Activated T-cell treated with anti-CD3 and anti-CD28 coated beads for 4 hours (primary cell): ENCODE measurements at places on chromosomes 2 and 18.

DNA sequence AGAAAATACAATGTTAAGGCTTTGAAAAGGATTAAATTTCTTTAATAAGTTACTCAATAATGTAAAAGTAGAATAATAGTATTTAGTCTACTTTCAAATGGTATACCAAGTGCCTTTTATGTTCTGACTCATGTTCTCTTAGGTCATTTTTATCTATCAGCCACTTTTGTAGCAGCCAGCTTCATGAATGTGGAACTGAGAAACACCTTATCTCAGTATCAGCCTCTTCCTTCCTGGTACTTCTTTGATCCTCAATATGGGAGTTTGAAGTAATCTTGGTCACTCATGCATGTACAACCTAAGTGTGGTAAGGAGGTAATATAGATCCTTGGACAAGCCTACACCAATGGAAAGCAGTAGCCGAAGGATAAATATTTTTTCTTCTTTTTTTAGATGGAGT lies 180.4 kb upstream of the NRXN1 start:
- no peak for DNase-seq

GRCh38 chr2:60939622-60940021 lies 58.2 kb downstream of the REL start:
- DNase-seq: no peak

DNA sequence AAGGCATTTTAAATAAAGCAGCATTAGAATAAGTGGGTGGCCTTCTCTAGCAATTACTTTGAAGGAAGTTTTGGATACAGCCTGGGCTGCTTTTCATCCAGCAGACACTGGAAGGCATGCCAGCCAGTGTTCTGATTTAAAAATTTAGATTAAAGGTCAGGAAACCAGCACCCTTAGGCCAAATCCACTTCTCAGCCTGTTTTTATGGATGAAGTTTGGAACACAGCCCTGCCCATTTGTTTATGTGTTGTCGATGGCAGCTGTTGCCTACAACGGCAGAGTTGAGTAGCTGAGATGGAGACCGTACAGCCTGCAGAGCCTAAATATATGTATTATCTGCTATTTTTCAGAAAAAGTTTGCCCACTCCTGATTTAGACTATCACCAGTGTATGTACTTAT lies 313.6 kb upstream of the ACVR2A start:
- no peak for DNase-seq

DNA sequence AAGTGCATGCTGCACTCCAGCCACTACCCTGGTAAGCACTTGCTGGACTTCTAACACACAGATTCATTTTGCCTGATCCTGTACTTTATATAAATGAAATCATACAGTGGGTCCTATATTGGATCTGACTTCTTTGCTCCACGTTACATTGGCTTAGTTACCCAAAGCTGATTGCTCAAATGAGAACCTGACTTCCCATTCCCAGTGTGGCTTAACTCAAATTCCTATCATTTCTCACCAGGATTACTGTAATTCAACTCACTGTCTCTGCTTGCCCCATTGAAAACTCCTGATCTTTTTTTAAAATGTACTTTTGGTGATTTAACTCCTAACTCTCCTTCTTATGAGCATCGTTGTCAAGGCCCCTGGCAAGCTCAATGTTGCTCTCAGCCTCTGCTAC lies 1.4 kb downstream of the RSAD2 start:
- DNase-seq: no peak

GRCh38 chr2:14232217-14232616 lies 400.3 kb upstream of the LRATD1 start:
- no peak for DNase-seq

GRCh38 chr2:186503827-186504606 lies 18.0 kb downstream of the ZC3H15 start:
- no peak for DNase-seq

DNA sequence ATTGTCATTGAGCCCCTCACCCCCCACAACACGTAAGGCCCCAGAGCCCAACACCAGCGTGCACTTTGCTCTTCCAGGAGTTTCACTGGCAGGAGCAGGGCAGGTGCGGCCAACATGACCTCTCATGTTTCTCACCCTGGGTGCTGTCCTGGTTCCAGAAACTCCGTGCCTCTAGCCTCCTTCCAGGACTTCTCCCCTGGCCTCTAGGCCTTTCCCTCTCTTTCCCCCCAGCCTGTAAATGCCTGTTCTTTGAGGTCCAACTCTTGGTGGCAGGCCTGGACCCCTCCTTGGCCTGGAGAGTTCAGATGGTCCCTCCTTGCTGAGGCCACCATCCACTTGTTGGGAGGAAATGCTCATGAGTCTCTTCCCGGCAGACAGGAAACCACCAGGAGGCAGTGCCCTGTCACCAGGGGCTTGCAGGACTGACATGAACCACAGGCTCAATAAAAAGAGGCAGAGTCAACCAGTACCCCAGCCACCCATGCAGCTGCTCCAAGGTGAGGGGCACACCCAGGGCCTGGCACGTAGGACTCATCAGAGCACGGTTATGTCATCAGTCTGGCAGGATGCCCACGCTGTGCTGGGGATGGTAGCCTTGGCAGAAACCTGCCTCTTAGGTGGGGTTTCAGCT lies 1.5 kb downstream of the MALL start:
- no peak for DNase-seq

DNA sequence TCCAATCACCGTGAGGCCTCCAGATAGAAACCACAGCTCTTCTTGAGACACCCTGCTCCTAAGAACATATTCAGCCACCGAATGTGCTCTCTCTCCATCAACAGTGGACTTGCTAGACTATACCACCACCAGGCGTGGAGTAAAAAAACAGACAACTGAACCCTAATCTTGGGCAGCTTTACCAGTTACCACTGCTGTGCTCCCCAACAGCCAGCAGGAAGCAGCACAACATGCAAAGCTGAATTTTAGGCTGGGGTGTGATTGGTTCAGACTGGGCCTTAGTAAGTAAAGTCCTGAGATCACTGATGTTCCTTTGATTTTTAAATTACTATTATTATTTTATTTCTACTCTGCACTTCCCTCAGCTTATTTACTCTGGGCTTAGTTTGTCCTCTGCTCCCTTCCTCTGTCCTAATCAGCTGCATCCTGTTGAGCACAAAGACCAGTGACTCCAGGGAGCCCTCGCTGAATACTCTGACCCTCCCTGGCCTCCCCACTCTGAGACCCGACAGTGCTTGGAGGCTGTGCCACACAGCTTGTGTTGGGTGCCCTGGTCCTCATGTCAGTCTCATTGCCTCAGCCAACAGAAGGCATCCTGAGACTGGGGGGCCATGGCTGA lies 21.9 kb downstream of the MRPL35 start:
- DNase-seq: peak; percentile 44

DNA sequence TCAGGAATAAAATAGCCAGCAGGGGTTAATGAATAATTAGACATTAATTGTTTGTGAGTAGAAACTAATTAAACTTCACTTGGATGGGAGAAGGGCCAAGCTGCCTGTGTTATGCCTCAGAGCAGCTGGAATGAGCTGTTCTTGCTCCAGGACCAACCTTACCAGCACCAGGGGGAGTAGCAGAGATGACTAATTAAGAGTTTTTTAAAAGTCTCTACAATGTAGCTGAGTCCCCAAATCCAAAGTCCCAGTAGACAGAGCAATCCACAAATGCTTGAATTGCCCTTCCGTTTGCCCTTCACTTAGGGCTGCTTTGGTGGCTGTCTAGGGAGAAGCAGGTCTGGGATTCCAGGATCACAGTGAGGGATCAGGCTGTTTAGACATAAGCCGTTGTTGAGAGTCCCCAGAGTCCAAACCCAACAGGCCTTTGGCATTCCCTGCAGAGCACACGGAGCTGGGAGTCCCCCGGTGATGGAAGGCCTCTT lies 59.4 kb downstream of the RHOB start:
- no peak for DNase-seq

- DNase-seq: no peak
Observed at GRCh38 chr18:47748093-47748796, 182.2 kb downstream of the SMAD2 start.

- DNase-seq: no peak
Observed at GRCh38 chr18:50231621-50232020, 34.7 kb downstream of the CFAP53 start.

DNA sequence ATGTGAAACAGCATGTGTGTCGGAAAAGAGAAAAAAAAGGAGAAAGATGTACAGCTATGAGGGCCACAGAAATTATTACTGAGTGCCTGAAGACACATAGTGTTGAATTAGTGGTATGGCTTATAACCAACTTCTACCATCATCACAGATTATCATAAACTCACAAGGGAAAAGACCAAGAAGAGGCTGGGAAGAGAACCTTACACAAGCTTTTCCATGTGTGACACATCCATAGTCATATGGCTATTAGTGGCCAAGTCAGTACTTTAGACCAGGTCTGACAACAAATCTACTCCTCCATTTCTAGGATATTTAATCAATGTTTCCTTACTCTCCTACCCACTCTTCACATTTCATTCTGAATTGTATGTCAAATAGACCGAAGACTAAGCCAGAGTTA lies 3.5 kb upstream of the GALNT5 start:
- DNase-seq: no peak

DNA sequence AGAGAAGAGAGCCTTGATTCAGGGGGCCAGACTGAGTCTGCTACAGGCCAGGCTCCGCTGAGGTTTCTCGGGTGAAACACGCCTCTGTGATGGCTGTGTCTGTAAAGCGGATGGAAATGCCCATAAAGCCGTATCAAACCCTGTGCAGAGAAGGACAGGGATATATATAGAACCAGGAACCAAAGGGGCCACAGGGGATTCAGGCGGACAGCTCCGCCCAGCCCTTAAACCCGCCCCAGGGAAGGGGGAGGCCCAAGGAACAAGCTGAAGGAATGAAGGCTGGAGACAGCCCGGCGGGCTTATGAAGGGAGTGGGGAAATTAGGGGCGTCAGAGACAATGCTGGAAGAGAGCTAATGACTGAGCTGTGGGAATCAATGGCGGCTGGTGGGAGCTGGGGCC lies 42.1 kb downstream of the NHEJ1 start:
- DNase-seq: no peak

DNA sequence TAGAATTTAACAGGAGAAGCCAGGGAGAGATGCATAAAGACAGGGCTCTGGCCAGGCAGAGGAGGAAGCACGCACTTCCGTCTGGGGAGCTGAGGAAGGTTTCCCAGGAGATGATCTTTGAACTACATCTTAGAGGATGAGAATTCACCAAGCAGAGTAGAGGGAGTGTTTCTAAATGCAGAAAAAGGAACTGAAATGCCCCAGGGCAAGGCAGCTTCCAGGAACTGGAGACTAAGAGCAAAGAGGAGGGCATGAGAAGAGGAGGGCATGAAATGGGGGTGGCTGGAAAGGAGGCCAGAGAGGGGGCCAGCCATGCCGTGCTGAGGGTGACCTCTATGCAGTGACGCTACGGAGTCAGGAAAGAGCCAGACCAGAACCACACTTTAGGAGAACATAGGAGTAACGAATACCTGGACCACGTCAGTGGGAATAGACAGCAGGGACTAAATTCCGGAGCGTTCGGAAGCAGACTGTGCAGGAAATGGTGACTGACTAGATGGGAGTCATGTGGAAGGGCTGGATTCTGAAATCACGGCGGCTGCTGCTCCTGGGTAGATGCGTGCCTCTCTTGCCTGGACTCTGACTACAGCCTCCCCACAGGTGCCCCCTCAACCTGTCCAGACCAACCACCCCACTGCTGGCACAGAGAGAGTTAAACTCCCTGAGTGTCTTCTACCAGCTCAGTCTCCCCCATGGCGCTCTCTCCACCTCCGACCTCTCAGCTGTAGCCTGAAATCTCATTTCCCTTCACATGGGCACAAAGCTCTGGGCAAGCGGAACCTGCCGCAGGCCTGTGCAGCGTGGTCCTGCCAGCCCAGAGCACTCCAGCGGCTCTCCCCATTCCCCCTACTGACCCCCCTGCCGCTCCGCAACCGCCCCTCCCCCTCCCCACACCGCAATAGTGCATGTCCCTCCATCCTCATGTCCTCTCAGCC lies 87.0 kb upstream of the RTN4 start:
- DNase-seq: no peak

DNA sequence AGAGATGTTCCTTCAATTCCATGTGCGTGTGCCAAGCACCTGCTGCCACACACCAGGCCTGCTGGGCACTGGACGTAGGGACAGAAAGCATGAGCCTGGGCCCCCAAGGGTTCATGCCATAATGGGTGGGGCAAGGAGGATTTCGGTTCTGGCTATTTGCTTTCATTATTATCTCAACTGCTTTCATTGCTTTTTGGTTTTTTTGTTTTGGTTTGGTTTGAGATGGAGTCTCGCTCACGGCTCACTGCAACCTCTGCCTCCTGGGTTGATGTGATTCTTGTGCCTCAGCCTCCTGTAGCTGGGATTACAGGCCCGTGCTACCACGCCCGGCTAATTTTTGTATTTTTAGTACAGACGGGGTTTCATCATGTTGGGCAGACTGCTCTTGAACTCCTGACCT lies 57.2 kb downstream of the SF3B1 start:
- DNase-seq: no peak

GRCh38 chr2:223989206-223989855 lies 32.1 kb downstream of the MRPL44 start:
- DNase-seq: no peak
